ENCODE measurements at places on chromosomes 5 and 9.

DNA sequence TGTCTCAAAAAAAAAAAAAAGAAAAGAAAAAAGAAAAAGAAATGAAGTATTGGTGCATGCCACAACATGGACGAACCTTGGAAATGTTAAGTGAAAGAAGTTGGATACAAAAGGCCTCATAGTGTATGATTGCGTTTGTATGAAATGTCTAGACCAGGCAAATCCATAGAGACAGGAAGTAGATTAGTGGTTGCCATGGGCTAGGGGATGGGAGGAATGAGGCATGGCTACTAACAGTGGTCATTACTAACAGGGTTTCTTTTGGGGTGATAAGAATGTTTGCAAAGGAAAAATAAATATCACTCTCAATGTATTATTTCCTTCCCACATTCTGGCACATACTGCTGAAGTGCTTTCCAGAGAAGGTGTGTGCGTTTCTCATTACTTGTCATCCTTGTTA is 44.1 kb downstream of the UGCG start:
- DNase-seq: no peak

- DNase-seq: no peak
Observed at GRCh38 chr5:110957934-110958333, 113.6 kb upstream of the TSLP start.

DNA sequence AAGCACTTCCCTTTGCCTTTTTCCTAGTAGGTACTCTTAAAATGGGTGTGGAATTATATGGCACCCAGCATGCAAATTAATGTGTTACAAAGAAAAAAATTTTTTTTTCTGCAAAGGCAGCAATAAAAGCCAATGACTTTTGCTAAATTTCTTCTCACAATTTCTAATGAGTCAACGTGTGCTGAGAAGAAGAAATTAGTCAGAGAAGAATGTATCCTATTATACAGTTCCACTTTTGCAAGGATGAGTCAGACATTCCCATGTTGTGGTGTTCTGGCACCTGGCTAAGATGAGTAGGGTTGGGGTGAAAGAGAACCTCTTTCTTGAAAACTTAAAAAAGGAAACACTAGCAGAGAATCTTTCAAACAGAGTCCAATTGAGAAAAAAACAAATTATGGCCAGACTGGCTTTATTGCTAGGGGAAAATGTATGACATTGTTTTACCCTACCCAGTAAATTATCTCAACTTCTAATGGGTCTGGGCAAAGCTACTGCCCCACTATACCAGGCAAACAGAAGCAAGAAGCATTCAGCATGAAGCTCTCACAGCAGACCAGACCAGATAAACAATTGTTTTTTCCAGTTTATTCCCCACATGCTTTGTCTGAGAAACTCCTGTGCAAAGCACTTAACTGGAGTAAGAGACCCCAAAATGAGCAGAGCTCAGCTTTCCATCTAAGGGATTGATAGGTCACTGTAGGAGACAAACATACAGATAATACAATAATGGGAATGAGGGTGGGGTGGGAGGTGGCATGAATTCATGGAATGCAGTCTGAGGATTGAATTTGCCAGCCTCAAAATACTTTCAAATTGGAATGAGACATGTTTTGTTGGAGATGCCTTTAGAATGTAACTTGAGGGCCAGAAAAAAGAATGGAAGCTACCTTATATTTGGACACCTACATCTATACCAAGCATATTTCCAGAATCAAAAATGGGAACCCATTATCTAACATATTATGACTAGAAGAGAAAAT is 220.8 kb upstream of the RFX3 start:
- no peak for DNase-seq

GRCh38 chr9:124800306-124801259 is 23.6 kb downstream of the OLFML2A start:
- no peak for DNase-seq

DNA sequence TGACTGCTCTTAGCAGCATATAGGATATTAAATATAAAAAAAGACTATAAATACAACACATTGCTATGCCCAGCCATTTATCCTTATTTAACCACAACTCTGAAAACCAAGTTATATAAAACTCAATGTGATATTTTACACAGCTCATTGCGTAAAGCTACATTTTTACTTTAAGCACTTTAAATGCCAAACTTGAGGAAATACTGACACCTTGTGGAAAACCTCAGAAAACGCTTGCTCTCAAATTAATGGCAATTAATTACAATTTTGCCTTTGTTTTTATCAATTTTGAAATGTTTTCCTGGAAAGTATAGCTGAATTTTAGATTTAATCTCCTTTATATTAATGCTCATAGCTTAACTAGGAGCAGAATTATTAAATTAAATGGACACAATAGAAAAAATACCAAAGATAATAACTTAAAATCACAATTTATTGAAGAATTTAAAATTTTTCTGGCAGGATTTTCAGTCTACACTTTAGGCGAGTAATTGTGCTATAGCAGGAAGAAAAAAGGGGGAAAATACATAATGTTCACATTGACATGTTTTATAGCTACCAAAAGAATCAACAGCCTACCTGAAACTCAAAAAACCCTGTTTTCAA is 25.2 kb upstream of the PLAC8L1 start:
- no peak for DNase-seq

- DNase-seq: no peak
Observed at GRCh38 chr5:88094403-88094802, 174.2 kb downstream of the TMEM161B start.

GRCh38 chr5:14715481-14715880 is 51.0 kb downstream of the OTULIN start:
- DNase-seq: no peak
